ENCODE measurements at places on chromosomes 1 and 21. TPM values are rescaled to one million over a fixed set of nuclear protein-coding genes. Genes with fewer than 3 reads are reported as not detected.

GRCh38 chr1:115430441-115431158 lies 92.6 kb upstream of the NGF start:
- no peaks in the 10 kb centered on the region for H3K4me1 ChIP-seq
- H3K36me3 ChIP-seq: no peaks in the 10 kb centered on the region
- no peak overlapping the region for H3K27ac ChIP-seq
- DNase-seq: no peak
- H3K27me3 ChIP-seq: no peaks in the 10 kb centered on the region
- H3K4me3 ChIP-seq: no peak overlapping the region

DNA sequence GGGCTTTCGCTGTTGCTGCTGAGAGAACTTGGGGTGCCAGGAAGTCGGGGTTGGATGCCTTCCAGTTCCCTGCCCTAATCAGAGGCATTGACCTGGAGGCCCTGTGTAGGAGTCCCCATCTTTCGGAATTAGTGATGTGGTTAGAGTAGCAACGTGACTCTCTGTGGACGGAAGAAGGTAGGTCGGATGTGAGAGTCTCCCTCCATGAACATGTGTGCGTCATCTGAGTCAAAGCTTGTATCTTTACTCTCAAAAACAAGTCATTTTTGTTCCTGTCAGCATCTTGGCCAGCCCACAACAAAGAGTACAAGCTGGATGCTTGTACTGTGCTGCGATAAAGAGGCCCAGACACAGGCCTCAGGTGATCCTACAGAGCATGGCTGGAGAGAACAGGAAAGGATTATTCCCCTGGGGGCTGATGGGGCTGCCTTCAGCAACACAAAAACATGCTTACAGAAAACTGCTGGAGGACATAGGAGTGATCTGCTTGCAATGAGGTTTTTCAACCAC lies 31.0 kb upstream of the IL10 start:
- no peak overlapping the region for H3K4me3 ChIP-seq
- peak overlapping the region; percentile 90 for H3K27ac ChIP-seq
- DNase-seq: no peak
- no peaks in the 10 kb centered on the region for H3K27me3 ChIP-seq
- no peaks in the 10 kb centered on the region for H3K36me3 ChIP-seq
- no peaks in the 10 kb centered on the region for H3K4me1 ChIP-seq

DNA sequence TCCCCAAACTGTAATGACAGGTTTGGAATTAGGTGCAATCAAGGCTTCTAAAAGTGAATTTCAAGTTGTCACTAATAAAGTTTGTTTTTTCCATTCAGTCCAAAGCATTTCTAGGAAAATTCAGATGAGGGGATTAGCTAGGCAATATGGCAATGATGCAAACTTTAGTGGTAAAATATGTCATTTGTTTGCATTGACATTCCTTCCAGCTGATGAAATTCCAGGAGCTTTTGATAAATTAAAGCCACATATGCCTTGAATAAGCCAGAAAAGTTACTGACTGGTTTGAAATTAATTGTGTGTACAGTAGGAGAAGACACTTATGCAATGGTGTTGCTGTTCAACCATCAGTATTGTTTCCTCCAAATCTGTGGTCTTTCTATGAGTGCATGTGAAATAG lies 57.8 kb downstream of the MROH9 start:
- H3K27ac ChIP-seq: no peak overlapping the region
- H3K4me3 ChIP-seq: no peak overlapping the region

GRCh38 chr1:41749991-41750745 lies 168.6 kb downstream of the HIVEP3 start:
- no peaks in the 10 kb centered on the region for H3K4me1 ChIP-seq
- H3K27ac ChIP-seq: no peak overlapping the region
- no peaks in the 10 kb centered on the region for H3K36me3 ChIP-seq

DRAXIN gene
- 0.15 TPM for polyA plus RNA-seq

GRCh38 chr1:188769181-188769580 lies 1708.5 kb downstream of the BRINP3 start:
- H3K27me3 ChIP-seq: no peaks in the 10 kb centered on the region
- DNase-seq: no peak
- H3K36me3 ChIP-seq: no peaks in the 10 kb centered on the region
- no peak overlapping the region for H3K4me3 ChIP-seq
- H3K4me1 ChIP-seq: no peaks in the 10 kb centered on the region
- H3K27ac ChIP-seq: no peak overlapping the region

SERPINC1 gene
- polyA plus RNA-seq: 0.19 TPM

DNA sequence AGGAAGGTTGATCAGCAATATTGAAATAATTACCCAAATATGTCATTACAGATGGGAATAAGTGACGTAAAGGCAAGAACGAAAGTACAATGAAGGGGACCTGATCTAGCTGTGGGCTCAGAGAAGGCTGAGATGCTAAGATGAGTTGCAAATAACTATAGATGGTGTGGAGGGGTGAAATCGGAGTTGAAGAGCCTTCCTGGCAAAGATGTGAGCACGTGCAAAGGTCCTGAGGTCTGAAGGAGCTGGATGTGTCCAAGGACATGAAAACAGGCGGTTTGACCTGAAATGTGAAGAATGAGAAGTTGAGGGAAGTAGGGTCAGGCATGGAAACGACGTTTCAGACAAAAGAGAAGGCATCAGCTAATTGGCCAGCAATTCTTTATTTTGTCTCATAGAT lies 61.6 kb upstream of the SLC45A1 start:
- peaks cover 4% of the 10 kb centered on the region for H3K4me1 ChIP-seq
- H3K27me3 ChIP-seq: no peaks in the 10 kb centered on the region
- no peak overlapping the region for H3K4me3 ChIP-seq
- H3K27ac ChIP-seq: no peak overlapping the region
- no peaks in the 10 kb centered on the region for H3K36me3 ChIP-seq
- no peak for DNase-seq

DNA sequence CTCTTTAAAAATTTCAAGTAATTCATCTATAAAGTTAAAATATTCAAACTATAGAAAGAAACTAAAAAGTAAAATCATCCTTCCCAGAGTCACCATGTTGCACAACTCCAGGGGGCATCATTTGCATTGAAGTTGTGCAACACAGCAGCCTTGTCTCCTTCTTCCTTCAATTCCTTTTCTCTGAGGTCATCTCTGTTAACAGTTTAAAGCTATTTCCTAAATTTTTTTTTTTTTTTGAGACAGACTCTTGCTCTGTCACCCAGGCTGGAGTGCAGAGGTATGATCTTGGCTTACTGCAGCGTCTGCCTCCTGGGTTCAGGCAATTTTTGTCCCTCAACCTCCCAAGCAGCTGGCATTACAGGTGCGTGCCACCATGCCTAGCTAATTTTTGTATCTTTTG lies 7.1 kb downstream of the RHBG start:
- peaks cover 4% of the 10 kb centered on the region for H3K4me1 ChIP-seq
- H3K27ac ChIP-seq: no peak overlapping the region
- no peak overlapping the region for H3K4me3 ChIP-seq
- H3K36me3 ChIP-seq: no peaks in the 10 kb centered on the region

DNA sequence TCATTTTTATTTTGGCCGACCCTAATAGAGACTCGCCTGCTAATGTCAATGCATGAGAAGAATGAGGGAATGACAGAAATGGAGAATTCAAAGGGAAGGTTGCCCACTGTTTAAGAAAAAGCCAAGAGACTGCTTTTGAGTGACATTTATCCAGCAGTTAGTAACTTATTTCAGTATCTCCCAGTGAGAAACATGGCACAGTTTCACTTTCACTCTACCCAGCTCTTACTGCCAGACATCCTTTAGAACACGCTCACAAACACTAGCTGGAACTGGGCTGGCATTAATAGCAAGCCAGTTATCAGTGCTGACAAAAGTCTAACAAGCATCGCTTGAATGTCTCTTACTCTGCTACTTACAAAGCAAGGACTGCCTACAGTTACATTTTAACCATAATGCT lies 8.5 kb downstream of the GGPS1 start:
- H3K36me3 ChIP-seq: peaks cover under 1% of the 10 kb centered on the region
- peak overlapping the region; percentile 1 for H3K27ac ChIP-seq
- peaks cover 5% of the 10 kb centered on the region for H3K4me1 ChIP-seq
- no peaks in the 10 kb centered on the region for H3K27me3 ChIP-seq
- DNase-seq: peak; percentile 85

TSPAN2 gene
- polyA plus RNA-seq: 1.4 TPM

DNA sequence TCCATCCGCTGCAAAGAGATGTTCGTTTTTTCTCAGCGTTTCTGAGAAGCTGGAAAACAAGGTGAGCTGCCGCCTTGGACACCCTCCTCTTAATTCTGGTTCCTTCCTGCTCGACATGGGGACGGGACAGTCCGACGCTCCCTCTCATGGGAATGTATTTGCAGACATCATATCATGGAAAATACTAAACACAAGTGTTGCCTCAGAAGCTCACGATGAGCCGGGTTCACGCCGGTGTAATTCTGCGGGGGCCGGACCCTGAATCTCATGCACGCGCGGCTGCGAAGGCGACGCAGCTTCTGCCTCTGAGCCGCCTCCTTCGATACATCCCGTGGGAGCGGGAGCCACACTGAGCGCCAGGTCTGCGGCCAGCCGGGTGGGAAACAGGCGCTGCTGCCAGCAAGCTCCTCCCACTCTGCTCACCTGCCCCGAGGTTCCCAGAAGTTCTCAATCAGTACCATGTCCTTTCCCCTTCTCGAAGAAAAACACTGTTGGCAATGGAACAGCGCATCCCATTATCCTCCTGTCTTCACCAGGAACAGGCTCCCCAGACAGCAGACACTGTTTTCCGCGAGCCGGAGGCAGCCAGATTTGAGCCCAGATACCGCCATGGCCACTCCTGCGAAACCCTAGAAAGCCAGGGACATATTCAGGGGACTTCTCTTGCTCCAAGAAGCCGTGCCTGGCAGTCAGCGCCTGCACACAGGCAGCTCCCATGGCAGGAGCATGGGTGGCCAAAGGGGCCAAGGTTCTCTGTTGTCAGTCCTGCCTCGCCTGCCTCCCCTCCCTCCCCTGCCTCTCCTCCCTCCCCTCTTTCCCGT lies 98.0 kb downstream of the WDR4 start:
- peaks cover 2% of the 10 kb centered on the region for H3K27me3 ChIP-seq
- H3K4me1 ChIP-seq: peaks cover 18% of the 10 kb centered on the region
- H3K27ac ChIP-seq: no peak overlapping the region
- DNase-seq: peak; percentile 52

DNA sequence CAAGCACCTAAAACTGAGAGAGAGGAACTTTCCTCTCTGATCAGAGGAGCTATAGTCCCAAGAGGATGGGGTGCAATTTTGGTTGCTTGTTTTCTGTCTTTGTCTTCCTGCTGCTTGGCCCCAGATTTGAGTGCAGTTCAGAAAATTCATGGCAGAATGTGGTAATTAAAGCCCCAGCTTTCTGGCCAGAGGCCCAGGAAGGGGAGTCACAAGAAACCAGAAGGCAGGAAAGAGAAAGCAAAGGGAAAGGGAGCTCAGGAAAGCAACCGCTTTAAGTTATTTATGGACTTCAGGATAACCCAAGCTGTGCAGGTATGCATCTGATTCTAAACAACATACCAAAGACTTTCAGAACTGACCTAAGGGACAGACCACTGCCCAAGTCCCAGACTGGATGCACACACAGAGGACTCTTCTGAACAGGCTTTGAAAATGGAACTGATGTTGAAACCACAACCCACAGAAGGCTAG lies 88.8 kb downstream of the ST3GAL3 start:
- no peak overlapping the region for H3K4me3 ChIP-seq
- DNase-seq: peak; percentile 33
- H3K27me3 ChIP-seq: no peaks in the 10 kb centered on the region

- H3K27ac ChIP-seq: peak overlapping the region; percentile 76
- H3K36me3 ChIP-seq: peaks cover 3% of the 10 kb centered on the region
- no peak overlapping the region for H3K4me3 ChIP-seq
- peaks cover 17% of the 10 kb centered on the region for H3K4me1 ChIP-seq
Observed at GRCh38 chr1:9289711-9290485, 2.8 kb upstream of the SPSB1 start.

- DNase-seq: no peak
- H3K4me3 ChIP-seq: no peak overlapping the region
- H3K36me3 ChIP-seq: peaks cover 6% of the 10 kb centered on the region
- H3K27me3 ChIP-seq: no peaks in the 10 kb centered on the region
- no peaks in the 10 kb centered on the region for H3K4me1 ChIP-seq
Observed at GRCh38 chr1:38848071-38848470, 11.5 kb downstream of the RRAGC start.

DNA sequence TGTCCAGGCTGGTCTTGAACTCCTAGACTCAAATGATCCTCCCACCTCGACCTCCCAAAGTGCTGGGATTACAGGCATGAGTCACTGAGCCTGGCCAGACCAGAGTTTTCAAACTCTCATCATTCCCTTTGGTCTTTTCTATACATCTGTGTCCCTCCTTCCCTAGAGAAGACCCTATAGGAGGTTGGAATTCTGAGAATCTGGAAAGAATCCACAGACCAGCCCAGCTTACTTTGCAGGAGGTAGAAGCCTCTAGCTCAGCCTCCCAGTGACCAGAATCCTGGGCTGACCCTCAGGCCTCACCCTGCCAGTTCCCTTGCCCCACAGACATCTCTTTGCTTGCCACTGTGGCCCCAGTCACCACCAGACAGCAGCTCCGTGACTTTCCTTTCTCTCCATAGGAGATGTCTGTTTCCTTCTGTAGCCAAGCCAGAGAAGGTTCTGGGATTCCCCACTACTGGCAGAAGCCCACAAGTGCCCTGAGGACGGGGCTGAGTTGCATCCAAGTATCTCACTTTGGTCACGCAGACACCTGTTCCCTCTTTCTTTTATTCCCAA lies 34.7 kb upstream of the KHDRBS1 start:
- no peak for DNase-seq
- no peak overlapping the region for H3K27ac ChIP-seq
- H3K4me3 ChIP-seq: no peak overlapping the region
- no peaks in the 10 kb centered on the region for H3K36me3 ChIP-seq
- H3K27me3 ChIP-seq: no peaks in the 10 kb centered on the region

PGBD5 gene
- 0.74 TPM for polyA plus RNA-seq

GIPC2 gene
- polyA plus RNA-seq: 99.8 TPM

GRCh38 chr1:63124666-63125191 lies 197.6 kb upstream of the FOXD3 start:
- no peak overlapping the region for H3K27ac ChIP-seq
- no peaks in the 10 kb centered on the region for H3K27me3 ChIP-seq
- no peaks in the 10 kb centered on the region for H3K4me1 ChIP-seq
- peak; percentile 30 for DNase-seq
- H3K36me3 ChIP-seq: no peaks in the 10 kb centered on the region
- H3K4me3 ChIP-seq: no peak overlapping the region

GPR25 gene
- polyA plus RNA-seq: not detected

B3GALT2 gene
- 1.1 TPM for polyA plus RNA-seq
